Fibroblast of lung (primary cell): ENCODE measurements at places on chromosomes 16 and 17. TPM values are rescaled to one million over a fixed set of nuclear protein-coding genes. Genes with fewer than 3 reads are reported as not detected.

GRCh38 chr17:75876938-75877751 is 1.2 kb downstream of the TRIM47 start:
- peak; percentile 93 for DNase-seq

GAS2L2 gene
- not detected in 2 replicates for total RNA-seq

DNA sequence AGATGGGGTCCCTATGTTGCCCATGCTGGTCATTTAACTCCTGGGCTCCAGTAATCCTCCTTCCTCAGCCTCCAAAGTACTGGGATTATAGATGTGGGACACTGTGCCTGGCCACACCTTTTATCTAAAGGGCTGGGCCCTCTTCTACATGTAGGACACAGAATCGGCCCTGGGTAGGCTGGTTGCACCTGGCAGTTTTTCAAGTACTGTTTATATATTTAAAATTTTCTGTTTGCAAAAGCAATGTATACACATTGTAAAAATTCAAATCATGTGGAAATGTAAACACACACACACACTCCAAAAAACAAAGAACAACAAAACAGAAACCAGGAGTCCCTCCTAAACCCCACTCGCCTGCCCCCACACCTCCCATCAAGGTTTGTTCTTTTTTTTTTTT is 28.1 kb upstream of the SIAH1 start:
- no peak for DNase-seq

DNA sequence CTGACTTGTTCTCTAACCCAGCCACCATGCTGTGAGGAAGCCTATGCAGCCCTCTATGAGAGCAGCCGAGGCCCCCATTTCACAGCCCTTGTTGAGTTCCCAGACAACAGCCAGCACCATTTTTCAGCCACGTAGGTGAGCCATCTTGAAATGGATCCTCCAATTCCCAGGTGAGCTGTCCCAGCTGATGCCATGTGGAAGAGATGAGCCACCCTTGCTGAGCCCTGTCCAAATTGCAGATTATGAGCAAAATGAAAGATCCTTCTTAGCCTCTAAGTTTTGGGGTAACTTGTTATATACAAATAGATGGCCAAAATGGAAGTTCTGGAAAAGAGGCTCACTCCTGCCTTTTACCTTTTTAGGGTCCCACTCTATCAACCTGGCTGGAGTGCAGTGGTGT is 25.7 kb upstream of the TIMP2 start:
- DNase-seq: no peak

- no peak for DNase-seq
These were observed 17.5 kb downstream of the MAP3K14 start for GRCh38 chr17:45299361-45299760.

GRCh38 chr16:80541306-80541694 is 507 bp downstream of the DYNLRB2 start:
- no peak for DNase-seq

DNA sequence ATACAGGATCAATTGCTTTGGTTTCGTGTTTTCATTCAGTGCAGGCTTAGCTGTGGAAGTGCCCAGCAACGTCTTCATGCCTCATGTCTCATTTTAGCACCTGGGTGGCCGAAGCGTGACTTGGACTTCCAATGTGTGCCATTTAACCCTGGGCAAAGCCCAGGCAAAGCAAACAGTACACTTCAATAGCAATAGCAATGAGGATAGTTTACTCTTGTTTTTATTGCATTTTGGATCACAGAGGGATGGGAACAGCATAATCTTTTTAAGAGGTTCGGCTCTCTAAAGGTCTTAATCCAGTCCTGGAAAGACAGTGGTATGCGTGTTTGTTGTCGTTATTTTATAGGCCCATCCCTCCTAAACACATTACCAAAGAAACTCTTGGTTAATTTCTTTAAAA is 86.2 kb downstream of the HS3ST3B1 start:
- no peak for DNase-seq

MAFG gene
- 18.0 and 20.6 TPM in 2 replicates for total RNA-seq

CLDN6 gene
- total RNA-seq: 0.26 TPM in 1 of 2 replicates, not detected in the other

DNA sequence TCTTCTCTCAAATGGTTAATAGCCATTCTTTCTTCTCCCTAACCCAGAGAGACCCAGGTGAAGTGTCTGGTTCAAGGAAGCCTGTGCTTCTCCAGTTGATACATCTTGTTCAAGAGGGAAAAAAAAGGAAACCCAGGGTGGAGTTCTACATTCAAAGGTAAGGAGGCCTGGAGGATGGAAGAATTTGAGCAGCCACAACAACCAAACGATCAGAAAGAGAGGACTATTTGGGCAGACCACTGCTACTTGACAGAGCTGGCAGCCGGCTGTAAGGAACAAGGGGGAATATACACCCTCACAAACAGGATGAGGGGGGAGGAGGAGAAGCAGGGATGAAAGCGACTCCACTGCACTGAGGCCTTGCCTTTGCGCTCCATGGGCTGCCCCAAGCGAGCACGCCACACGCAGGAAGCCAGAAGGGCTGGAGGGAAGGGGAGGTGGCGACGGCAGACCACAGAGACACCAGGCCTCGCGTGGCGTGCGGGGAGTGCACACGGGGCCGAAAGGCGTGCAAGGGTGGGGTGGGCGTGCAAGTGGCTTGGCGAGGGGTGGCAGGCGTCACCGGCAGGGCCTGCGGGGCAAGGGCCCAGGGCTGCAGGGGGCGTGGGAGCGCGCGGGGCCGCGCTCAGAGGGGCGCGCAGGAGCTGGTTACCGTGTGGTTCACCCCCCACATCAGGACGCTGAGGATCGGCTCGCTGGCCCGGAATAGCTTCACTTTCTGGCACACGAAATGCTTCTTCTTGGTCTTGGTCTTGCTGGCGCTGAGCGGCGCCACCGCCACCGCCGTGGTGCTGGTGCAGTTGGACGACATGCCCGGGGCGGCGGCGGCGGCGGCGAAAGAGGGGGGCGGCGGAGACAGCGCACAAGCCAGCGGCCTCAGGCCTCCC is 499 bp downstream of the PIP4K2B start:
- peak; percentile 58 for DNase-seq
